HT1080 (cell line): ENCODE measurements at places on chromosomes 5 and 9.

- DNase-seq = peak; percentile 21
Measured at GRCh38 chr5:124544366-124545055, 201.9 kb downstream of the ZNF608 start.

DNA sequence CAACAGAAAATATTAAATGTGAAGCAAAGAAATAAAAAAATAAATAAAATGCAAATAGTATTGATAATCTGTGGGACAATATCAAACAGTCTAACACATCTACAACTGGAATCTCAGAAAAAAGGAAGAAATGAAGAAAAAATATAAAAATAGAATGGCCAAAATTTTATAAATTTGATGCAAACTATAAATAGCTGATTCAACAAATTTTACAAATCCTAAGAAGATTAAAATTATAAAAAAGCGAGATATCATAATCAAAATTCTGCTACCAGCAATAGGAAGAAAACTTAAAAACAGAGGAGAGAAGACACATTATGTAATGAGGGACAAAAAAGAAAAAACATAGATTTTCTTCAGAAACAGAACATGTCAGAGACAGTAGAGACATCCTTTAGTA lies 129.2 kb upstream of the IRX1 start:
- DNase-seq = no peak

GRCh38 chr9:126470241-126470993 lies 143.3 kb upstream of the LMX1B start:
- DNase-seq = no peak

- peak; percentile 86 for DNase-seq
Measured at GRCh38 chr5:89036704-89037489, 153.9 kb upstream of the MEF2C start.

DNA sequence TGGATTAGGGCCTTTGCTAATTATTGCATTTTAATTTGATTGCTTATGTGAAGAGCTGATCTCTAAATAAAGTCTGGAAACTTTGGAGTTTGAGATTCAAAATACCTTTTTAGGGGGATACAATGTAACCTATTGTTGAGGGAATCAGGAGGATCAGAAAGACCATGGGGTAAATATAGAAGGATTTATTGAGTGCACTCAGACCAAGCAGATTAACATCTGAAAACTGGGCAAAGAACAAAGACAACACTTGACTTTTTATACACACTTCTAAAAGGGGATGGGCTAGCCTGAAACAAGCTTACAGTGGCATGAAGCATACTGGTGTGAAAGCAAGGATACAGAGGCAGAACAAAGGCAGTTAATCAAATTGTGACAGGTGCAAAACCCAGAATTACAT lies 174.3 kb downstream of the MRPS30 start:
- no peak for DNase-seq

- peak; percentile 59 for DNase-seq
Measured at GRCh38 chr9:12719431-12719830, 26.2 kb downstream of the TYRP1 start.

DNA sequence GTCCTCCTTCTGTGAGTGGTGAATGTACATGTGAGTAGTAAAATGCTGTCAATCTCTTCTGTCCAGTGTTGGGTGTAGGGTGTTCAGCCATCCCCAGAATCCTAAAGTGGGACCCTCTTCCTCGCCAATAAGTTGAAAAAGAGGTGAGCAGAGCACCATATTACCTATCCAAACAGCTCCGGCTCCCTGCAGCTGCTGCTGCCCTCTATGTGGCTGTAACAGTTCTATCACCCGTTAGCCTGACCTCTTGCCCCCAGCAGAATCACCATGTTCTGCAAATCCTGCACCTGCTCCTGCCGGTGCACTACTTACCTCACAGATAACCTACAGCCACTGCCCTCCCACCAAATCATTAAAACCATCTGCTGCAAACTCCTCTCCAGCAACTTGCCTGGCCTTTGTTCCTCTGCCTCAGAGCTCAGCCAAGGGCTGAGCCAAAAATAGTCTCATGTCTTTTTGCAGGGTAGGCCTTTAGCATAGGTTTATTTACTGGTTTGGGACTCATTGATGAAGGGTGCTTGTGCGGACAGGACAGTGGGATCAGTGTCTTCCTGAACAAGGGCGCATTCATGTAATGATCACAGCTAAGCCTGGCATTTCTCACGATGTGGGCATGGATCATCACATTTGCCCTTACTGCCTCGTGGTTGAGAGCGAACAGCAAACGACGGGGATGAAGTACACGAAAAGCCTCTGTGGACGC lies 49.6 kb upstream of the CCL21 start:
- DNase-seq = no peak

DNA sequence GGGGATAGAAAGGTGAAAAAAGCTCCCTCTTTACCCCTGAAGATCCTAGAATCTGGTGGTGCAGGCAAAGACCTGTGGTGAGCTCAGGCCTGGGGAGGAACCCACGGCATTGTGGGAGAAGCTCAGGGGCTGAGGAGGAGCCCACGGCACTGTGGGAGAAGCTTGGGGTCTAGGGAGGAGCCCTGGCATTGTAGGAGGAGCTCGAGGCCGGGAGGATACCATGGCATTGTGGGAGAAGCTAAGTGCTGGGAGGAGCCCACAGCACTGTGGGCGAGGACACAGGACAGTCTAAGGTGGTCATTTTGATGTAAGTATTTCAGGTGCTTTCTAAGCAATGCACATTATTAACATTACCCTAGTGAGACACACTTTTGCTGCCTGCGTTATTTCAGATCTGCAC lies 179.7 kb downstream of the HSD17B3 start:
- no peak for DNase-seq

DNA sequence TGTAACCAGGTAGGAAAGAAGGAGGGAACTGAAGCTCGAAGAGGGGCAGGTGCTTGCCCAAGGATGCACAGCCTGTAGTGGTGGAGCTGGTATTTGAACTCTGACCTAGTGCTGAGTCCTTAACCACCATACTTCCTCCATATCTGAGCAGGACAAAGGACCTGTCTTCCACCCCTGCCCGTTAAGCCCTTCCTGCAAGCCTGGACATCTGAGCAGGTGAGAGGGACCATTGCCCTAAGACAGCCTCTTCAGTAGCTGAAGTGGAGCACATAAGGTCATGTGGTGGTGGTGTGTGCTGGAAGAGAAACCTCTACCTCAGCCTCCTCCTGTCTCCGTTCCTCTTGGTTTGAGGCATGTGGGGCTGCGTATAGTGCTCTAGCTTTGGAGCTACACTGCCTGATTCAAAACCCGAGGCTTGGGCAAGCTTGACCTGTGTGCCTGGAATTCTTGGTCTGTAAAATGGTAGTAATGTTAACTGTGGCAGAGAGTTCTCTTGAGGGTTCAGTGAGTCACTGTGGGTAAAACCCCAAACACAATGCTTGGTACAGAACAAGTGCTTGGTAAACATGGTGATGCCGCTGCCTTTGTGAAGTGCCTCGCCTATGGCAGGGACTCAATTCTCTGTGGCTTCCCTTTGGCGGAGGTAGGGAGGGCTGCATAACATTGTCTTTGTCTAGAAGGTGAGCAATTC lies 7.4 kb downstream of the GALNT10 start:
- DNase-seq = peak; percentile 97

DNA sequence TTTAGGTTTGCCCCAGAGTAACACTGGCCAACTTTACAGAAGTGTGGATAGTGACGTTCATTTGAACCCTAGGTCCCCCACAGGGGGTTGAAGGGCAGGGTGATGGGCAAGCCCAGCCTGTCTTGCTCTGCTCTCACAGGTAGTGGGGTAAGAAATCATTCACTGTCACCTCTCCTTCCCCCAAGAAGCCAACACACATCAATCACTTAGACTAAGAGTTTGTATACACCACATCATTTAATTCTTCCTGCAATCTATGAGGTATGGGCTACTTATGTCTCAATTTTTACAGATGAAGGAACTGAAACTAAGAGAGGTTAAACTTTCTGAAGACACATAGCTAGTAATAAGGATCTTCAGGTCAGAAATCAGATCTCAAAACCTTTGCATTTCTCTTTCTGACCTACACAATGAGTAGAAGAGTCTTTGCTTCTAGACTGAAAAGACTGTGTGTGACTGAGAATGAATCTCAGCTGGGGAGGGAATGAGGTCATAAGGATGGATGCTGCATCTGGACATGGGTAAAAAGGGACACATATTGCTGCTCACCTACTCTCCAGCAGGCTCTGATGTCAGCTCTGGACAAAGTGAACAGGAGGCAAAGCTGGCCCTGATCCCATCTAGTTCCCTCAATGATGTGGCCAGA lies 81.0 kb upstream of the EQTN start:
- no peak for DNase-seq

DNA sequence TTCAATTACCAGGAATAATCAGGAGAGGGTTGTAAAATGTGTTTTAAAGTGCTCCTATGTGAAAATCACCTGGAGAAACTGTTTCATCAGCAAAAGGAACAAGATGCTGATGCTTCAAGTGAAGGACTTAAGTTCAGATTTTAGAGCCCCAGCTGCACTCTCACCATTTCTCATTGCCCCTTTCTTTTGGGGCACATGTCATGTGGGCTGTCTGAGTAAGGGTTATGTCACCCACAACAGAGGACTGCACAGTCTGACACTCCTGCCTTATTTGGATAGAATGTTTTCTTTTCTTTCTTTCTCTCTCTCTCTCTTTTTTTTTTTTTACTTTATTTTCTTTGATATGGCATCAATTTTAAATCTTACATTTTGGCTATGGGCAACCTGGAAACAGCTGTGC lies 204.1 kb upstream of the EFNA5 start:
- peak; percentile 59 for DNase-seq
